ENCODE measurements at places on chromosomes 2 and 18.
A peak's percentile ranks its signal among the peaks of the same experiment; 100 is the strongest.

GRCh38 chr2:136060416-136060815 lies 57.5 kb downstream of the CXCR4 start:
- no peak for DNase-seq

- no peak for DNase-seq
Measured at GRCh38 chr2:241837197-241837965, 21.3 kb downstream of the PDCD1 start.

DNA sequence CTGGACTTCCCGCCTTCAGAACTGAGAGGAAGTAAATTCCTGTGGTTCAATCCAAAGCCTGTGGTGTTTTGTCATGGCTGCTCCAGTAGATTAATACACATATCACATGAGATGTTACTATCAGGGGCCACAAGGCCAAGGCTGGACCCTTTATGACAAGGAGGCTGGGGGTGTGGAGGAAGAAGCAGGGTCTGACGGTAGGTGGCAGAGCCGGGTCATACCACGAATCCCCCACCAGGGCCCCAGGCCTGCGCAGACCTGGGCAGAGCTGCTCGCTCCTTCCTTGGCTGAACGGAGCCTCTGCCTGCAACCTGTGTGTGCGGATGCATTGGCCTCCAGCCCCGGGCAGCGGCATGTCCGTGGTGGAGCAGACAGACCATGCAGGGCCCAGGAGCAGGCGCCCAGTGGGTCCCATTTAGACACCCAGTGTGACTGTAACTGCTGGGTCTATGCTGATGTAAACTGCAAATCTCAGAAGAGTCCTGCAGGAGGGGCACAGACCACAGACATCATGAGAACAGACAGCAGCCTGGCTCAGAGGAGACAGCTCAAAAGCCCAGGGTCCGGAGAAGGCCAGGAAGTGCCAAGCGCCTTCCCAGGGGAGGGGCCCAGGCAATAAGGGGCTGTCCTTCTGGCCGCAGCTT lies 155.2 kb downstream of the PXDN start:
- no peak for DNase-seq

- no peak for DNase-seq
Measured at GRCh38 chr18:67726882-67727281, 210.4 kb upstream of the DSEL start.

GRCh38 chr2:48651158-48651790 lies 33.6 kb downstream of the GTF2A1L start:
- DNase-seq: no peak

GRCh38 chr2:43170405-43171105 lies 55.9 kb downstream of the ZFP36L2 start:
- DNase-seq: no peak

DNA sequence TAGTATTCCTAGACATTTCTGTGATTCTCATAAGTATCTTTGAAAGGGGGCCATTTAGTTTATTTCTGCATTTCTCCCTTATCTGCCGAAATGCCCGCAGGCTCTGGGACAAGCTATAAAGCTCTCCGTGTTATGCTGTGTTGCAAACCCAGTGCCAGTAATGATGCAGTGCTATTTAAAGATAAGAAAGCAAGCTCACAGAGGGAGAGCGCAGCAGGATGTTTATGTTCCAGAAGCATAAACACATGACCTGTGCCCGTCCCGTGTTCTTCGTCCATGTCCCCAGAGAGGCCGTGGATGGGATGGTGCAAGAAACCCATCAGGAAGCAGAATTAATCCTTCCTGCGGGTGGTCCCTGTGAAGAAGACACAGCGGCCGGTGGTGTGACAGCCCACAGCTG lies 99.4 kb downstream of the NEDD4L start:
- DNase-seq: no peak

DNA sequence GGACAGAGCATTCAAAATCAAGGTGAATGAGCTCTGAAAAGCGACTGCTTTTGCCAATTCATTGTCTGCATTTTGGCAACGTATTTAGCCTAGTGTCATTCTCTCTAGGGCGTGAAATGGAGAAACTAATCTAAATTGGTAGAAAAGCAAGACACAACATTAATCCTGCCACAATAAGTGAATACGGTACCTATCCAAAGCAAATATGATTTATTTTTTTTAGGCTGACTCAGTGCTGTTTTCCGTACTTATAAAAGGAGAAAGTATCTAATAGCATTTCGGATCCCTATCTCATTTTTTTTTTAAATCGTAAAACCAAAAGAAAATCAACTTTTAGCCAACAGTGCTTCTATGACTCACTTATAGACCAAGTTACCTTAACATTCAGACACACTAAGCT lies 672.5 kb downstream of the LRP1B start:
- DNase-seq: no peak

- no peak for DNase-seq
Measured at GRCh38 chr2:39667886-39668276, 2.2 kb downstream of the TMEM178A start.

- no peak for DNase-seq
Measured at GRCh38 chr2:240183006-240183874, 42.8 kb upstream of the OTOS start.

DNA sequence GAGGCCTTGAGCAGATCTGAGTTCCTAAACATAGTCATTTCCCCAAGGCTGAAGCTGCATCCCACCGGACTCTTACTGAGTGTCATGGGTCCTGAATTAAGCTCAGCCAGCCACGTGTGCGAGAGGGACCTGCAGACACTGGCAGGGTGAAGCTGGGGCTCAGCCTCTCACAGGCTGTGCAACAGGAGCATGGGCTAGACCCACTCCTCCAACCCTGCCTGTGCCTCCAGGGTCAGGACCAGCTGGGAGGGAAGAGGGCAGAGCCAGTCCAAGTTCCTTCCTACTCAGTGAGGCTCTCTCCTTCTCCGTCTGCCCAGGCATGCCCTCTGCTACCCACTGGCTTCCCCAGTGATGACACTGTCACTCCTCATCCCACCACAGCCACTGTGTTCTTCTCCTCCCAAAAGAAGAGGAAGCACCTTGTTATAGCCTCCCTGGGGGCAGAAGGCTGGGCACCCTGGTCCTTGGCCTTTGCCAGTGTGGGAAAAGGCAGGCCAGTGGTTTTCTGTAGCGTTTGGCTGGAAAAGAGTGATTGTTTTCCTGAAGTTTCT lies 78.9 kb downstream of the KCNF1 start:
- DNase-seq: no peak

GRCh38 chr2:39145906-39146421 lies 25.1 kb upstream of the SOS1 start:
- no peak for DNase-seq

- no peak for DNase-seq
Measured at GRCh38 chr2:239285071-239285931, 115.5 kb downstream of the HDAC4 start.

GRCh38 chr2:162821176-162821575 lies 17.4 kb downstream of the KCNH7 start:
- DNase-seq: no peak

- DNase-seq: no peak
Measured at GRCh38 chr2:219551441-219552381, 7.9 kb downstream of the TMEM198 start.

- DNase-seq: no peak
Measured at GRCh38 chr2:238113611-238114010, 13.5 kb downstream of the ESPNL start.

GRCh38 chr2:226256709-226257376 lies 542.8 kb downstream of the IRS1 start:
- DNase-seq: no peak

DNA sequence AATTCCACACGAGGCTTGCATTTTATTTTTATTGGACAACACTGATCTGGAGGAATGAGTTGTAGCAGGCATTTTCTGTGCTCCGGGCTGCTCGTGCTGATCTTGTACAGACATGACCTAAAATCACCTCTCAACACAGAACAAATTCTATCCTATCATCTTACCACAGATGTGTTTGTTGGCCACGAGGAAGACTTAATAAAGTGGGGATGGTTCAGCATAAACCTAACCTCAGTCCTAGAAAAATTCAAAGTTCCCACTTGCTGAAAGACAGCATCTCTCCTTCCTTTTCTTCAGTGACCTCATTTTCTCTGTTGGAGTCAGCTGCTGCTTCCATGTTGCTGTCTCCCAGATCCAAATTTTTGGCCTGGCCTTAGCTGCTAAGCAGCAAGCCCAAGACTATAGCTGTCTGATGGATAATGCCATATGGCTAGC lies 45.3 kb downstream of the RBKS start:
- no peak for DNase-seq

DNA sequence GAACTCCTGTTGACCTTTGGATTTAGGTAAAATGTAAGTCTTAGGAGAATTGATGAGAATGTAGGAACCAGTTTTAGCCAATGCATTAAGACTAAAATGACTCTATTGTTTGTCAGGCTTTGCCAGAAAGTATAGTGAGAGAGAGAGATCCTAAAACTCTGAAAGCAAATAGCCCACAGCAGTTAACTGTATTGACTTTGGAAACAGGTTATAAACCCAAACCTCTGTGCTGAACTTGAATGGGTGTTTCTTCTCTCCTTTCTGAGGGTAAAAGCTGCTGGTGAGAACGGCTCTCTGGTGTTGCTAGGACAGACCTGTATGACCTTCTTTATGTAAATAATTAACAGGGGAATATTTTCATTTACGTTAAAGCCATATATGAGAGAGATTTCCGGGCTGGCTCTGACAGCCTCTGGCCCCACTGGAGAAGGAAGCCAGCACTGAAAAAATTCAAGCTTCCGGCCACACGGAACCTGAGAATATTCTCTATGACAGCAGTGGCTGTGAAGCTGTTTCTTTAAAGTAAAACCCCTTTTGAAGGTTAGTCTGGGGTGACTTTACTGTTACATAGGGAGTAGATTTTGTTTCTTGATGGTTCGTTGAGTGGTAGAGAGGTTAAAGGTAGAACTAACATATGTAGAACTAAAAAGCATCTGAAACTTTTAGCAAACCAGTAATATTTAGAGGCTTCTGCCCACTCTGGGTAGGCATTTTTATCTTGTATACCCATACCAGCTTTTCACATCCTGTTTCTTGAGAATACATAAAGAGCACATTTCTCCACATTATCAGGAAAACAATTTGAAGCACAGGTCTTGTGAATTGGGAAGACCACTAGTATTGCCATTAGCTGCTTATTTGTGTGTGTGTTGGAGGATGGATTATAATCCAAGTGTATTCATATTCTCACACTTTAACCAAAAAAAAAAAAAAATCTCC lies 123.8 kb downstream of the SPTBN1 start:
- DNase-seq: no peak

- DNase-seq: no peak
Measured at GRCh38 chr2:62506421-62506750, 391 bp upstream of the TMEM17 start.

DNA sequence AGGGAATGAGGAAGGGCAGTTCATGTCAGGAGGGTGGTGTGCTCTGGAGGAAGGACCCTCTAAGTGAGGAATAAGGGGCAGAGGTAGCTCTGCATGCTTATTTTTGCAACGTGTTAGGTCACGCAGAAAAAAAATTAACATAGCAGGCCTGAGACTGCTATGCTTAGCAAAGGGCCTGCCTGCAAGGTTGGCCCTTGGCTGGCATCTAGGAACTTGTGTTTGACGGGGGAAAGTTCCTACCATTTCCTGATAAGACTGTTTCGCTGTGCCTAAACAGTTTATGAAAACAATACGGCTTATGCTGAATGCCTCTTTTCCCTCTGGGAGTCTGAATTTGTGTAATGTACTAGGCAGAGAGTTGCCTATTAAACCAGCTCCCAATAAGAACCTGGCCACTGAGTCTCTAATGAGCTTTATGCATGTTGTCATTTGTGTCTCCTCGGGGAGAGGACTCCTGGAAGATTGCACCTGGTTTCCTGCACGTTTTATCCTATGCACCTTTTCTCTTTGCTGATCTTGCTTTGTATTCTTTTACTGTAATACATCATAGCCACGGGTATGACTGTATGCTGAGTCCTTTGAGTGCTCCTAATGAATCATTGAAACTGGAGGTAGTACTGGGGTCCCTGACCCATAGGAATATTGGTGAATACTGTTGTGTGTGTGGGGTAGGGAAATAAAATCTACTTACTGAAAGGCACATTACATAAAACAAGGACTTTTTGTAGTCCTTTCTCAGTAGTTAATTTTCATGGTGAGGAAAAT lies 169.0 kb downstream of the PRPF40A start:
- DNase-seq: no peak

DNA sequence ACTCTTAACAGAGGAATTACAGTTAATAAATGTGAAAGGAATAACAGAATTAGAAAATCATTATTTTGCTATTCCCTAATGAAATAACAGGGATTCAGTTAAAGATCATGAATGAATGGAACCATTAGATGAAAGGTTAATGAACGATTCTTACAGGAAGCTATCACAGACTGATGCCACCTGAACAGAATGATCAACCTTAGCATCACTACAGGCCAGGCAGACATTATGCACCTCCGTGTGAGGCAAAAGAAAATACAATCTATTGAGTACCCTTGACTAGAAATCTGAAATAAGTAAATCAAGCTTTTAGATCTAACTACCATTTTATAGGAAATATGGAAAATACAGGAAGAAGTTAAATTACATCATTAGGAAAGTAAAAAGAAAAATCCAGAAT lies 10.4 kb downstream of the ROCK1 start:
- DNase-seq: no peak

DNA sequence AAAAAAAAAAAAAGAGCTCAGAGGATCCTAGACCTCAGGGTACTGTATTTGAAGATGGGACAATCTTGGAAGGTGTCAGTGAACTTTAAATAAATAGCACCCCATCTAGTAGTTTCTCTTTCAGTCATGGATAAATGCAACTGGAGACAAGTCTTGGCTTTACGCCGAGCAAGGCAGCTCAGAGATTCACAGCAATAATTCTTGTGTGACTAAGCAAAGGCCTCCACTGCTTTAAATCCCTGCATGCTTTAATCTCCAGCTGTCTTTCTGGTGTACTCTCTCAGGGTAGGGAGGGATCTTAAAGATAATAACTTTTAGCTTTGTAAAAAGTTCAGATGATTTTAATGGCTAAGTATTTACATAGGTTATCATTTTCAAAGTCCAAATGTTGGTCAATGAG lies 36.3 kb downstream of the NRXN1 start:
- peak; percentile 59 for DNase-seq

GRCh38 chr2:207423886-207424285 lies 105.9 kb upstream of the CREB1 start:
- no peak for DNase-seq

Measured in D341Med (cell line).